Cardiac fibroblast (primary cell): ENCODE measurements at places on chromosomes 2 and 18.

- no peak for DNase-seq
Measured at GRCh38 chr2:68278169-68278568, 25.8 kb upstream of the PPP3R1 start.

DNA sequence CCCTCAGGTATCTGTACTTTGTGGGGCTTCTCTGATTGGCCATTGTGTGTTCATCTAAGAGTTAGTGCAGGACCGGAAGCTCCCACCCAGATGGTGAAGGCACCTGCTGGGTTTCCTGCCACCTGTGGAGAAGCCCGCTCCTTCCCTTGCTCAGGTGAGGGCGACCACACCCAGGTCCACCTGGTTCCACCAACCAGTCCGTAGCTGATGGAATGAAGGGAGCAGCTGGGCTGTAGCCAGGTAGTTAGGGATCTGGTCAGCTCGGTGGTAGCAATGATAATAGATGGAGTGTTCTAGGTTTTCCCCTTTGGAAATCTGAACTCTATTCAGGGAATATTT is 16.0 kb downstream of the SH3BP4 start:
- no peak for DNase-seq

DNA sequence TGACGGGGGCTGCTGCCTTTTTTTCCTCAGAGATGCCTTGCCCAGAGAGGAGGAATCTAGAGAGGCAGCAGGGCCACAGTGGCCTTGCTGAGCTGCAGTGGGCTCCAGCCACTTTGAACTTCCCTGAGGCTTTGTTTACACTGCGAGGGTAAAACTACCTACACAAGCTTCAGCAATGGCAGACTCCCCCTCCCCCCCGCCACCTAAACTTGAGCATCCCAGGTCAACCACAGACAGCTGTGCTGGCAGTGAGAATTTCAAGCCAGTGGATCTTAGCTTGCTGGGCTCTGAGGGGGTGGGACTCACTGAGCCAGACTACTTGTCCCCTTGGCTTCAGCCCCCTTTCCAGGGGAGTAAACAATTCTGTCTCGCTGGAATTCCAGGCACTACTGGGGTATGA is 11.8 kb downstream of the SYT4 start:
- DNase-seq = no peak

DNA sequence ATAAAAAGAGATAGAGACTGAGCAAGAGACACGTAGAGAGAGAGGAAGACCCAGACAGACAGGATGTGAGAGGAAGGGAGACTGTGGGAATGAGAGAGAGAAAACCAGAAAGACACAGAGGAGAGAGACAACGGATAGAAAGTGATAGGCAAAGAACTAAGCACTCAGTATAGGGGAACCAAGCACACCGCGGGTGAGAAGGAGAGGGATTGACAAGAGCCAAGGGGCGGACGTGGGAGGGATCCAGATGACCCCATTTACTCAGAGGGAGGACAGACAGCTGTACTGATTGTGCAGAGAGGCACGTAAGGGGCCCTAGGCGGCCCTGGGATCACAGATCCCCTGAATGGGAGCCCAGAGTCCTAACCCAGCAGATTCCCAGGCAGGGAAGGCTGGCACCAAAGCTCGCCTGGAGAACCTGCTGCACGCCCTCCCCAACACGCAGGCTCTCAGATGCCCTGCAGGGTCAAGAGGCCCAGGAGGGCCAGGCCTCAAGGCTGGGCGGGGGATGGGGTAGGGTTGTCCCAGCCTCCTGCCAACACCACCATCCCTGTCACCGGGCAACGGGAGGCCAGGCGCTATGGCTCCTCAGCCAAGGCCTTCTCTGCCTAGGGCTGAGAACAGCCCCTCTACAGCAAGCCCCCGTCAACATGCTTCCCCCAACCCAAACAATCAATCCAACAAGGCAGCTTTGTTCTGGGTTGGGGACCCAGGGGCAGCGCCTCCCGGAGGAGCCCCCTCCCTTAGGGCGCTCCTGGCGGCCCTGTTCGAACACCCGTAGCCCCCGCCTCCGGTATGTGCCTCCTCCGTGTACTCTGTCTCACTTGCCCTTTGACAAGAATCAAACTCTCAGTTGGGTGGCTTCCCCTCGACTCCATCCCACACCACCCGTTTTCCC is 579 bp downstream of the LOXL3 start:
- DNase-seq = peak; percentile 32

DNA sequence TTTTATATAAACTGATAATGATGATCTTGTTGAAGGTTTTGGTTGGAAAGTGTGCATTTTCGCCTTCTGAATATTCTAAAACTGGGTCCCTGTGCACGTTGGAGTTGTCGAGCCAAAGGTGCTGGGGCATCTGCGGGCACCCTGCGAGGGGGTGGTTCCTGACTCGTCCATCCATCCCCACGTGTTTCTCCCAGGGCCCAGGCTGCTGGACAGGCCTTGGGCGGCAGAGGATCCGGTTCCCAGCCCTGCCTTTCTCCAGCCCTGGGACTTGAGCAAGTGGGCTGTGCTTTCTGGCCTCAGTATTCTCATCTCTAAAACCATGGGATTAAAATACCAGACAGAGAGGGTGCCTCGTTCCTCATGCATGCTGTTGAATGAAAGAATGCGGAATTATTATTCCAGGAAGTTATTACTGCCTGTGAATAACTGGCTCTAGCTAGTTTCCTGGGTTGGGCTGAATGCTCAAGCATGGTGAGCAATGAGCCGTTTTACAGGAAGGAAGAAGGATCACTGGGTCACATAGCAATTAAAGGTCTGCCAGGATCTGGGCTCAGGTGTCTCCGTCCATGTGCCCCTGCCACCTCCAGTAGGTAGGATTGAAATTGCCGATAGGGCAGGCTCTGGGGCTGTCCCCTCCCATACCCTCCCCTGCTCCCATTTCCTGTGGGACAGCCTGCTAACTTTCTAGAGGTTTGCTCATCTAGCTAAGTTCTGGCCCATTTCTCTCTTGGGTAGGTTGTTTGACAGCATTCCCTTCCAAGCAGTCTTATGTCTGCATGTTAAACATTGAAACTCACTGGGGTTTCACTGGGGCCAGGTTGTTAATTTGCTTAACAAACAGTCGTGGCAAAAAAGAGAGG is 77.2 kb upstream of the HS6ST1 start:
- peak; percentile 46 for DNase-seq

DNA sequence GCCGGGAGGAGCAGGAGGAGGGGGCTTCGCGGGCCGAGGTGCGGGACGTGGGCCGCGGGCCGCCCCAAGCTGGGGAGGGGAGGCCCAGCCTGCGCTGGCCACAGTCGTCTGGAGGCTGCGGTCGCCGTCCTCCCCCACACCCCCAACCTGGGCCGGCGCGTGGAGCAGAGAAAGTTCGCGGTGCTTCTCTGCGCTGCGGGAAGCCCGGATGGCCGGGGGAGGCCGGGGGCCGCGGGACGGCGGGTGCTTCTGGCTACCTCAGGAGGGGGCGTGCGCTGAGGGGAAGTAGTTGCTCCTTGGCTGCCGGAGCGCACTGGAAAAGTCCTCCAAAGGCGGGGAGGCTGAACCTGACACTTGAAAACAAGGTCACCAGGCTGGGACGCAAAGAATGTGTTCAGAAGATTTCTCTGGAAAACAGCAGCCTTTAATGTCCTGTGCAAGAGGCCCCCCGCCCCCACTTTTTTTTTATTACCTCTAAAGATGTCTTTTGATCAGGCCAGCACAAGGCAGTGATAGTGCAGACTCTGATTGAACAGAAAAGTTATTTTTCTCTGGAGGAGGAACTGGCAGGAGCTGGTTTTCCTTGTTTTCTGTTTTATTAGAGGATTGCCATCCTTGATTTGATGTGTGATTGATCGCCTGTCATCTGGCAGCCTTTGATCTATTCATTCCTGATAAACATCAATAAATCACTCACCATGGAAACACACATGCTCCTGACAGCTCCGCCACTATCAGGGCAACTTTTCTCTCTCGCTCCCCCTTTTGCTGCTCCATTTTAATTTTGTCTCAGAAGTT is 1.6 kb downstream of the TSHZ1 start:
- peak; percentile 36 for DNase-seq

- DNase-seq = no peak
Measured at GRCh38 chr2:20060106-20060505, 8.7 kb upstream of the LAPTM4A start.

DNA sequence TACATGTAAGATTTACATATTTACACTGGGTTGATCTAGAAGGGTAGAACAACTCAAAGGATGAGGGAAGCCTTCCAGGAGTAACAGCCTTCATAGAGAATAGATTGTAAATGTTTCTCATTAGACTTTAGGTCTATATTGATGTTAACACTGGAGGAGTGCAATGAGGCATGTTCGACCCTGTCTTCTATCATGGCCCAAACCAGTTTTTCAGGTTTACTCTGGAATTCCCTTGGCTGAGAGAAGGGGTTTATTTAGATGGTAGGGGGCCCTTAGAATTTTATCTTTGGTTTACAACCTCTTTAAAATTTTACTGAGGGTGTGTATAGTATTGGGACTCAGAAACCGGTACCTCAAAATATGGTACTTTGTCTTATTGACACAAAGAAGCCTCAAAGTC is 634.9 kb upstream of the PIK3C3 start:
- DNase-seq = no peak

DNA sequence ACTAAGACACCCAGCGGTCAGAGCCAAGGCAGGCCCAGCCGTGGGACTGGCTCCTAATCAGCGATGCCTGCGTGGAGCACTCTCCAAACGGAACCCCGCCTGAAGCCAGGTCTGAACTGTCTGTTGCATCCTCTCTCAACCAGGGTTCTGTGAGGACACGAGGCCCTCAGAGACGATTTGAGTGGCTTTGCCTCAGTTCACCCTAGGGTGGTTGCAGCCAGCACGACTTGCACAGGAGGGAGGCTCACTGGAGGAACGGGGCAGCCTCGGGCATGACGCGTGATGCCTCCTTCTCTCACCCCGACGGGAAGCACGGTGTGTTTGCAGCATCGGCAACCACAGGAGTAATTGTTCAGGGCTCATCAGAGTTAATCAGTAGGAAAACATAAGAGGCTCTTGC is 336.4 kb downstream of the EIPR1 start:
- DNase-seq = no peak
